ENCODE measurements at places on chromosomes 7 and 10. TPM values are rescaled to one million over a fixed set of nuclear protein-coding genes. Genes with fewer than 3 reads are reported as not detected.

FAM25G gene
- total RNA-seq = not detected

OPALIN gene
- not detected for total RNA-seq

CYP3A4 gene
- total RNA-seq = not detected

C10orf67 gene
- total RNA-seq = not detected

HMX3 gene
- total RNA-seq = 0.11 TPM

C1QL3 gene
- total RNA-seq = not detected

HGF gene
- total RNA-seq = 0.65 TPM

LIPM gene
- total RNA-seq = not detected

GIMAP8 gene
- not detected for total RNA-seq

SH2D4B gene
- not detected for total RNA-seq

HILPDA gene
- 12.2 TPM for total RNA-seq

RELN gene
- total RNA-seq = under 0.01 TPM

CD36 gene
- not detected for total RNA-seq

HOXA9 gene
- 29.9 TPM for total RNA-seq

PLCE1 gene
- total RNA-seq = 25.6 TPM

MALRD1 gene
- 1.7 TPM for total RNA-seq

HYAL4 gene
- not detected for total RNA-seq

CNPY1 gene
- not detected for total RNA-seq

MYL10 gene
- not detected for total RNA-seq

AUTS2 gene
- total RNA-seq = 70.3 TPM

CCDC3 gene
- 2.2 TPM for total RNA-seq

HOXA11 gene
- total RNA-seq = 15.3 TPM

ZNF282 gene
- total RNA-seq = 19.6 TPM

NET1 gene
- 51.0 TPM for total RNA-seq

VWA2 gene
- total RNA-seq = not detected

All from articular chondrocyte of knee joint (primary cell).